ENCODE measurements at places on chromosomes 16 and 17. TPM values are rescaled to one million over a fixed set of nuclear protein-coding genes. Genes with fewer than 3 reads are reported as not detected.
A peak's percentile ranks its signal among the peaks of the same experiment; 100 is the strongest.

UNC119 gene
- 29.8 TPM for total RNA-seq

DNA sequence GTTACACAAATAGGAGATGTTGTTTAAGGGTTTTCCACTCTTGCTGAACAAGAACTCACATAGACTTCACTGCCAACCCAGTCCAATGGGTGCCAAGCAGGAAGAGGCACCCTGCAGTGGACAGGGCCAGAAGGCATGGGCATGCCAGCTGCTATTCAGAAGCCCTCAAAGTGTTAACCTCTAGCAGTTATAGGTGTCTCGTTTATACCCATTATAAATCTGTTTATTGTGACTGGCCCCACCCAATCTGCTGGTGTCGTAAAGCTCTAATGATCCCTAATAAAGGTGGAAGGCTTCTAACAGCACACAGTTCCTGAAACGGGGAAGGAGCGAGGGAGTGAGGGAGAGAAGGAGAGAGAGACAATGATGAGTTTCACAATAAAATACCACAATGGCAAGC is 23.9 kb downstream of the HNF1B start:
- no peak for DNase-seq

- DNase-seq: no peak
These were observed 36.3 kb downstream of the GLG1 start for GRCh38 chr16:74570412-74571301.

DNA sequence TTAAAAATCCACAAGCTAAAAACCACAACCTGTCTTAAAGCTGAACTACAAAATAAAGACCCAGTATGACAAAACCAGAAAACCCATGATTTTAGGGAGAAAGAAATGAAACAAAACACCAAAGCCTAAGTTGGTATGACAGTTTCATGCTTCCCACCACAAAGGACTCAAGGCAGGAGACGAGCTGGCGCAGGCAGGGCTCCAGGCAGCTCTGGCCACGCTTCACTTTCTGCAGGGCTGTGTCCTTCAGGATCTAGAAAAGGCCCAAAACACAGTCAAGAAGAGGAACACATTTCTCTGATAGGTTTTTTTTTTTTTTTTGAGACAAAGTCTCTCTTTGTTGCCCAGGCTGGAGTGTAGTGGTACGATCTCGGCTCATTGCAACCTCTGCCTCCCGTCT is 75.3 kb downstream of the WDR59 start:
- DNase-seq: peak; percentile 5

DNA sequence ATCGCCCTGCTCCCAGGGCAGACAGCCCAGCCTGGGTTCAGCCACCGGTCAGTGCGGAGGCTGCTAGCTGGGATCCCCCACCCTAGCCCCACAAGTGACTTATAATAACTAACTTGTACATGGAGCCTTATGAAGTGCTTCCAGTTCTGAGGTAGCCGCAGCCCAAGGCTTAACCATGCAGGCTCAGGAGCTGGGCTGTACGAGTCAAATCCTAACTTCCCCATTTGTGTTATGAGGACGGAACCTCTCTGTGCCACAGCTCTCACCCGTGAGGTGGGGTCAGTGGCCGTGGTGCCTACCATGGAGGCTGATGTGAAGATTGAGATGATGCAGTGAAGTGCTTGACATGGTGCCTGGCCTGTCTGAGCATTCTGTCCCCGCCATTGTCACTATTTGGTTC is 27.8 kb upstream of the GOSR2 start:
- no peak for DNase-seq
